ENCODE measurements at places on chromosomes 16 and 17.

GRCh38 chr16:72924537-72924926 is 123.4 kb downstream of the ZFHX3 start:
- H3K27me3 ChIP-seq, result no peaks in the 10 kb centered on the region
- no peaks in the 10 kb centered on the region for H3K36me3 ChIP-seq
- no peak overlapping the region for H3K4me3 ChIP-seq
- no peak overlapping the region for H3K27ac ChIP-seq
- DNase-seq, result no peak
- peaks cover 19% of the 10 kb centered on the region for H3K4me1 ChIP-seq

GRCh38 chr16:51337662-51338061 is 186.6 kb upstream of the SALL1 start:
- H3K4me3 ChIP-seq, result no peak overlapping the region
- no peaks in the 10 kb centered on the region for H3K4me1 ChIP-seq
- H3K27ac ChIP-seq, result no peak overlapping the region
- H3K27me3 ChIP-seq, result no peaks in the 10 kb centered on the region
- DNase-seq, result no peak

DNA sequence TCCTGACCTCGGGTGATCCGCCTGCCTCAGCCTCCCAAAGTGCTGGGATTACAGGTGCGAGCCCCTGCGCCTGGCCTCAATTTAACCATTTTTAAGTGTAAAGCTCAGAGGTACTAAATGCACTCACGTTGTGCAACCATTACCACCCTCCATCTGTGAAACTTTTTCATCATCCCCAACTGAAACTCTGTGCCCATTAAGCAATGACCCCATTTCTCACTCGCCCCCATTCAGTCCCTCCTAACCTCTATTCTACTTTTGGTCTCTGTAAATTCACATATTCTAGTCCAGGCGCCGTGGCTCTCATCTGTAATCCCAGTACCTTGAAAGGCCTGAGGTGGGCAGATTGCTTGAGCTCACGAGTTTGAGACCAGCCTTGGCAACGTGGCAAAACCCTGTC is 8.3 kb upstream of the SPNS3 start:
- DNase-seq, result no peak
- H3K4me3 ChIP-seq, result no peak overlapping the region
- no peak overlapping the region for H3K27ac ChIP-seq
- H3K36me3 ChIP-seq, result no peaks in the 10 kb centered on the region
- peaks cover 5% of the 10 kb centered on the region for H3K4me1 ChIP-seq
- H3K27me3 ChIP-seq, result no peaks in the 10 kb centered on the region

- H3K27me3 ChIP-seq, result peaks cover 5% of the 10 kb centered on the region
- H3K27ac ChIP-seq, result no peak overlapping the region
- no peaks in the 10 kb centered on the region for H3K36me3 ChIP-seq
- H3K4me3 ChIP-seq, result no peak overlapping the region
- DNase-seq, result no peak
Observed at GRCh38 chr17:77076124-77076830, 64.5 kb upstream of the SEC14L1 start.

DNA sequence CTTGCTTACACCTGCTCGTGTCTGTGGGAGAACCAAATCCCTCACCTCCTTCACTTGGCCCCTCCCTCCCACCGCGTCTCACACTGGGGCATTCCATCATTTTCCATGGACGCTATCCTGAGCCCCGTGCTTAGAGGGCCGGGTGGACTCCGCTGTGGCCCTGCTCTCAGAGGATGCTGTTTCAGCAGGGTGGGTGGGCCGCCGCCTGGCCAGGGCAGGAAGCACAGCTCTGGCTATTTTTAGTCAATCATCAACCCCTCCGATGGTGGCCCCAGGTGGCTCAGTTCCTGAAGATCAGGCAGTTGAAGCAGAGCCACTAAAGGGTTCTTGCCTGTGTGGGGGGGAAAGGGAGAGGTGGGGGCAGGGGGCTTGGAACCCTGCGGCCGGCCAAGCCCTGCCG is 230.3 kb downstream of the ENGASE start:
- H3K27me3 ChIP-seq, result no peaks in the 10 kb centered on the region
- no peaks in the 10 kb centered on the region for H3K4me1 ChIP-seq
- DNase-seq, result no peak
- no peak overlapping the region for H3K4me3 ChIP-seq

DNA sequence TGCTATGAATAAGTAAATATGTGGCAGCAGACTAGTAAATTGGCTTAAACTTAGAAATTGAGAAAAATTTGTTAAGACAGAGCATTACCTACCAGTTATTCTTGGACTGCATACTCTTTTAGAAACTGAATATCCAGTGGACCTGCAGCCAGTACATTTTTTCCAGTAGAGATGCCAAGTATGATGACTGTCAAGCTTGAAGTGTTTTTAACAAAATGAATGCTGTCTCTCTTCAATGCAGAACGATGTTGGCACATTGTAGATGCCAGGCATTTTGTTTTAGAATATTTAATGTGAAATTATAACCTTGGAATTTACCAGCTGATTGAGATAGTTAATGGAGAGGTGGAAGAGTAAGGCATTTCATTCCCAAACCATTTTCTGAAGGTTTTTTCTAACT is 52.5 kb downstream of the NFAT5 start:
- no peak for DNase-seq
- H3K27me3 ChIP-seq, result no peaks in the 10 kb centered on the region
- H3K36me3 ChIP-seq, result no peaks in the 10 kb centered on the region
- H3K4me3 ChIP-seq, result no peak overlapping the region
- no peaks in the 10 kb centered on the region for H3K4me1 ChIP-seq

GRCh38 chr16:89034971-89035668 is 58.1 kb upstream of the CBFA2T3 start:
- H3K4me3 ChIP-seq, result no peak overlapping the region
- peaks cover 18% of the 10 kb centered on the region for H3K4me1 ChIP-seq
- peaks cover 2% of the 10 kb centered on the region for H3K27me3 ChIP-seq
- H3K27ac ChIP-seq, result no peak overlapping the region
- no peaks in the 10 kb centered on the region for H3K36me3 ChIP-seq

DNA sequence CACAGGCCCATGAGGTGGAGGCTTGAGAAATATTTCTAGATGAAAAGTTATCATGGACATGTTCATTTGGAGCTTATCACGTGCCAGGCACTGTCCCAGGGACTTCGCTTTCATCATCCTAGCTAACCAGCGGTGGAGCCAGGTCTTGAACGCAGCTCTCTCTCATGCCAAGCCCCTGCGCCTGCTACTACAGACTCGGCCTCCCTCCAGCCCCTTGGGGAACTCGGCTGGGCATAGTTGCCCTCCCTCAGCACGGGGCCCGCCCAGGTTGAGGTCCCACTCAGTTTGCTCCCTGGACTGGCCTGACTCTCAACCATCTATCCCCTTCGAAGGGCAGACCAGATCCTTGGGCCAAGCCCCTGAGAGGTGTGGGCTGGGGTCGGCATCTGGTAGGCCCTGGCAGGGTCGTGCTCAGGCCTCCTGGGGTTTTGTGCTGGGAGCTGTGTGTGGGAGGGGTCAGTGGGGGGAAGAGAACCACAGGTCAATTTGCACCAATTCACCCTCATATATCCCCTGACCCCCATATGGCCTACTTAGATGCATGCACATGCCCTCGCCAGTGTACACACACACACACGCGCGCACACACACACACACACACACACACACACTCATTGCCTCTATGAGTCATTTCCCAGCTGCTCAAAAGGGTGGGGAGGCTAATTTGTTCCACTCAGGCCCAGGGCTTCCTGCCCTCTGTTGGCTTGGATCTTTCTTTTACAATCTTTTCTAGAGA is 12.1 kb upstream of the SCN4A start:
- peak; percentile 80 for DNase-seq
- no peak overlapping the region for H3K4me3 ChIP-seq

DNA sequence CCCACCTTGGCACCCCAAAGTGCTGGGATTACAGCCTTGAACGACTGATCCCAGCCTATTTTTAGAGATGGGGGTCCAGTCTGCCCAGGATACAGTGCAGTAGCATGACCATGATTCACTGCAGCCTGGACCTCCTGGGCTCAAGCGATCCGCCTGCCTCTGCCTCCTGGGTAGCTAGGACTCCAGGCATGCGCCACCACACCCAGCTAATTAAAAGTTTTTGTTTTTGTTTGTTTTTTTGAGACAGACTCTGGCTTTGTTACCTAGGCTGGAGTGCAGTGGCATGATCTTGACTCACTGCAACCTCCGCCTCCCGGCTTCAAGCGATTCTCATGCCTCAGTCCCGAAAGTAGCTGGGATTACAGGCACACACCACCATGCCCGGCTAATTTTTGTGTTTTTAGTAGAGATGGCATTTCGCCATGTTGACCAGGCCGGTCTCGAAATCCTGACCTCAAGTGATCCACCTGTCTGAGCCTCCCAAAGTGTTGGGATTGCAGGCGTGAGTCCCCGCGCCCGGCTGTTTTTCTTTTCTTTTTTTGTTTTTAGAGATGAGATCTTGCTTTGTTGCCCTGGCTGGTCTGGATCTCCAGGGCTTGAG is 2.3 kb upstream of the PAFAH1B1 start:
- no peak for DNase-seq
- H3K27me3 ChIP-seq, result no peaks in the 10 kb centered on the region
- H3K27ac ChIP-seq, result no peak overlapping the region
- peaks cover 17% of the 10 kb centered on the region for H3K4me1 ChIP-seq
- no peaks in the 10 kb centered on the region for H3K36me3 ChIP-seq
- no peak overlapping the region for H3K4me3 ChIP-seq

GRCh38 chr16:80710918-80711317 is 93.5 kb downstream of the CDYL2 start:
- H3K4me3 ChIP-seq, result no peak overlapping the region
- DNase-seq, result no peak
- no peak overlapping the region for H3K27ac ChIP-seq
- H3K4me1 ChIP-seq, result no peaks in the 10 kb centered on the region

- peaks cover 31% of the 10 kb centered on the region for H3K4me1 ChIP-seq
- no peaks in the 10 kb centered on the region for H3K36me3 ChIP-seq
- peak overlapping the region; percentile 22 for H3K4me3 ChIP-seq
- peak; percentile 85 for DNase-seq
- H3K27me3 ChIP-seq, result peaks cover 4% of the 10 kb centered on the region
Observed at GRCh38 chr17:17391668-17392370, 85.0 kb upstream of the MED9 start.

DNA sequence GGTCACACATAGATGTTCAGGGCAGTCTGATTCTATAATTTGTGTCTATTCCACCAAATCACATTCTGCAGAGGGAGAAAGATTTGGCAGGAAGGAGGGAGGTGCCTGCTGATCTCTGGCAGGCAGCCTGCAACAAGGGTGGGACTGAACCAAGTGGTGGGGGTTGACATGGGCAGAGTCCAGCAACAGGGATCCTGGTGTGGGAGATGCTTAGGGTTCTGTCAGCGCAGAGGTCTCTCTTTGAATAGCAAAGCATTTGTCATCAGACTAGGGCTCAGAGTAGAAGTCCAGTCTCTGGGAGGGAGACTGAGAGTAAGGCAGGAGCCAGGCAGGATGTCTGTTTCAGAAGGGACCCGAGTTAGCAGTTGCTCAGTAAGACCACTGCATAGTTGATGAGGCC is 94.6 kb downstream of the UTP18 start:
- no peaks in the 10 kb centered on the region for H3K27me3 ChIP-seq
- H3K4me1 ChIP-seq, result no peaks in the 10 kb centered on the region
- no peak overlapping the region for H3K4me3 ChIP-seq
- no peaks in the 10 kb centered on the region for H3K36me3 ChIP-seq
- H3K27ac ChIP-seq, result no peak overlapping the region

DNA sequence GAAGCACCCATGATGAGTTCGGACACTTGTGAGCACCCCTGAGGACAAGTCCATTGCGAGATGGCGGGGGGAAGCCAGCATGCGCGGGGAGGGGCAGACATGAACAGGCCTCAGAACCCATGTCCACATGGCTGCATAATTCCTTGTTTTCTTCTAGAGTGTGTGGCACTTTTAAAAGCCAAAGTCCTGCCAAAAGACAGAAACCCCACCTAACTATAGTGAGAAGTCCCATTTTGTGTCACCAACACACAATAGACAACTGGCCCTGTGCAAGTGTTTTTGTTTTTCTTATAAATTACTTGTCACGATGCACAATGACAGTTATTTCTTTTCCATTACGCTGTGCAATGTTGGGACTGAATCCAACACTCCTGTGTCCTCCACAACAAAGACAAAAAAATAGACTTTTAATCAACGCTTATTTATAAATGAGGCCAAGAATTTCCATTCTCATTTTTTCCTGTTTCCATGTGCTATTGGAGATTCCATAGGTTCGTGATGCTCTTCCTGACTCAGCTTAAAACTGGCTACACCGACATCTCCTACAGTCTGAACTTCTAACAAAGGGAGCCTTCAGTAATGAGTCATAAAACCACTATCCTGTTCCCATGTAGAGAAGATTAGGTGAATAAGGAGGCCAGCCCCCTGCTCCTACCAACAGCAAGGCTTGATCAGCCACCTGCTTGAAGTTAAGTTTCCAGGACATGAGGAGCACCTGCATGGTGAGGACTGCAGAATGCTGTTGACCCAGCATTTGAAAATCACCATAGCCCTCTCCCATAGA is 98.9 kb downstream of the ZNF423 start:
- peaks cover 14% of the 10 kb centered on the region for H3K4me1 ChIP-seq
- no peak overlapping the region for H3K27ac ChIP-seq
- H3K36me3 ChIP-seq, result no peaks in the 10 kb centered on the region
- no peaks in the 10 kb centered on the region for H3K27me3 ChIP-seq

DNA sequence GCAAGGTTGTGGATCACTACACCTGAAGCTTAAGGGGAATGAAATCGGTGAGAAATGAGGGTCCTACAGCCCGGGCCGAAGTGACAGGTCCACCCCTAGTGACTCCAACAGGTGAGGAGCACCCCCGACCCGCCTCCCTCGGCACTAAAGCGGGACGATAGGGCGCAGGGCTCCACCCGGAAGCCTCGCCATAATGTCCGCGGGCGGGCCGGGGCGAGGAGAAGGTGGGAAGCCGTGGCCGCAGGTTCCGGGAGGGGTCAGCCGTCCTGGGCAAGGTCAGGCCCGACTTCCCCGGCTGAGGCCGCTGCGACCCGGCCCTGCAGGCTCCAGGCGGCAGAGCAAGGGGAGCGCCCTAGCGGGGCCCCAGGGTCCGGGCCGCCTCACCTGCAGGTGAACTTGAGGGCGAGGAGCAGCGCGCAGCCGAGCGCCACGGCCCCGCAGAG is 543 bp downstream of the TXNDC11 start:
- H3K36me3 ChIP-seq, result peaks cover under 1% of the 10 kb centered on the region
- H3K27ac ChIP-seq, result peak overlapping the region; percentile 87
- H3K4me1 ChIP-seq, result peaks cover 33% of the 10 kb centered on the region
- H3K4me3 ChIP-seq, result peak overlapping the region; percentile 93
- no peaks in the 10 kb centered on the region for H3K27me3 ChIP-seq

- no peak overlapping the region for H3K4me3 ChIP-seq
- peaks cover 65% of the 10 kb centered on the region for H3K36me3 ChIP-seq
- no peaks in the 10 kb centered on the region for H3K27me3 ChIP-seq
- DNase-seq, result no peak
Observed at GRCh38 chr17:29504711-29505110, 62.1 kb downstream of the ABHD15 start.

GRCh38 chr17:76155988-76156661 is 15.1 kb upstream of the FOXJ1 start:
- no peaks in the 10 kb centered on the region for H3K4me1 ChIP-seq
- H3K36me3 ChIP-seq, result no peaks in the 10 kb centered on the region
- no peak overlapping the region for H3K4me3 ChIP-seq
- H3K27ac ChIP-seq, result no peak overlapping the region

DNA sequence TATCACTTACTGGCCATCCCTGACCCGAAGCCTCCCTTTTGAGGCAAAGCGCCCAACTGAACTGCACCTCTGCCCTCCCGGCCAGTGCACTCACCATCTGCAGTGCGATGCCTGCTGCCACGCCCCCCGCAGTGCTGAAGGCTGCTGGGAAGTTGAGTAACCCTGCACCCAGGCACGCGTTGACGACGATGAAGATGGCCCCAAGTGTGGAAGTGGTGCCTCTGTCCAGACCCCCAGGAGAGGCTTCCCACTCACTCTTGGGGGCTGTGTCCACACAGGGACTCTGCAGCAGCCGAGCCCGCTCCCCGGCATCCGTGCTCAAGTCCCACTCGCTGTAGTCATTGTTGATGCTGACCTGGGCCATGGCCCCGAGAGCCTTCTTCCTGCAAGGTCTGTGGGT is 4.8 kb downstream of the SLC38A7 start:
- H3K4me3 ChIP-seq, result no peak overlapping the region
- H3K27me3 ChIP-seq, result no peaks in the 10 kb centered on the region
- H3K4me1 ChIP-seq, result peaks cover 15% of the 10 kb centered on the region
- DNase-seq, result no peak
- H3K27ac ChIP-seq, result no peak overlapping the region
- H3K36me3 ChIP-seq, result peaks cover 4% of the 10 kb centered on the region

All from natural killer cell (primary cell).